Hematopoietic multipotent progenitor cell treated with erythropoietin and hydrocortisone succinate and interleukin-3 and kit ligand, for 17 days (in vitro differentiated cells): ENCODE measurements at places on chromosomes 6 and 20.

DNA sequence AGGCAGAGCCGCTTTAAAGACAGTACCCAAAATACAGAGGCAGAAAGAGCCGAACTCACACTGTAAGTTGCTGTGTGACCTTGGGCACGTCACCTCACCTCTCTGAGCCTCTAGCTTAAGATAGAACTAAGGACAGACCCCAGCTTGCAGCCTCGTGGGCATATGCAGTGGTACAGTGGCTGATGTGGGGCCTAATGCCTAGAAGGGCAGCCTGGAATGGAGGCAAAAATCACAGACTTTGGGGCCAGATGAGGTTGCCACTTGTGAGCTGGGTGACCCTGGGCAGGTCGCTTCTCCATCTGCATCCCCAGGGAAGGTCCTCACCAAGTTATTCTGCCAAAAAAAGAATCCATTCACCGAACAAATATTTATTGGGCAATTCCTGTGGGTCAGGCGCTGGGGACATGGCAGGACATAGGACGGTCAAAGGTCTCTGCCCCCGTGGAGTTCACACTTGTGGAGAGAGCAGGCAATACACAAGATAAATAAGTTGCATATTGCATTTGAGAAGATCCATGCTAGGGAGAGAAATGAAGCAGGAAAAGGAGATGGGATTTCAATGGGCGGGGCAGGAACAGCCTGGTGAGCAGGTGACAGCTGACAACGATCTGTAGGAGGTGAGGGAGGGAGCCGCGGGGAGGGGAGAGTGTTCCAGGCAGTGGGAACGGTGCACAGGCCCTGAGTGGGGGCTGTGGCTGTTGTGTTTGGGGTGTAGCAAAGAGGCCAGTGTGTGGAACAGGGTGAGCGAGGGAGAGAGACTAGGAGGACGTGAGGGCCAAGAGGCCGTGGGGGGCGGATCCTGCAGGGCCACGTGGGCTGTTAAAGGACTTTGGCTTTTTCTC lies 115.2 kb downstream of the CEBPB start:
- DNase-seq: no peak

GRCh38 chr20:57408131-57408530 lies 16.9 kb downstream of the RBM38 start:
- DNase-seq: peak; percentile 29

DNA sequence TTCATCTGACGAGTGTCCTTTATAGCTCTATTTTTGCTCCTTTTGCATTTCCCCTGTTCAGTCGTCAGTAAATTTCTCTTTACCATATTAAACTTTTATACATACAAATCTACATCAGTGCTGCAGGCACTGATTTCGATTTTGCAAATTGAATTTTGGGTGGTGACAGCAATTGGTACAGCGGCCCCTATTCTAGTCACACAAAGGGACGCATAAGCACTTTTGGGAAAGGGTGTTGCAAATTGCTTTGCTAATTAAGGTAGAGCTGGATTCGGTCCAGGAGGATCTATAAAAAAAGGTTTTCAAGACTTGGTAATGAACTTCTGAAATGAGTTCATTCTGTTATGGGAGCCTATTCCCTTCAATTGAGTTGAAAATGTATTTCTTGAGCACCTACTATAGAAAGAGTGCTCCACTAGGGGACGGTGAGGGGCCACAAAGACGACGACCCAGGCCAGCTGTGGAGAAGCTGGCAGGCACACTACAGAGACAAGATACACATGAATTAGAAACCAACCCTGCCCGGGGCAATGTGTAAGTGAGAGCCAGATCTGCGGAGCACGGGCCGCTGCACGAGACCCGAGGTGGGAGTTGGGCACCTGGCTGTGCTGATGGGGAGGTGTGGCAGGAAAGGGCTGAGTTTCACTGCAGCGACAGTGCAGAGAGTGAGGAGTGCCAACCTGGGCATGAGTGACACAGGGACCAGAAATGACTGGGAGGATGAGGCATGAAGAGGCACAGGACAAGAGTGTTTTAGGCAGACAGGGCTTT lies 5.4 kb downstream of the UQCC2 start:
- DNase-seq: no peak

GRCh38 chr6:7137335-7138045 lies 29.7 kb downstream of the RREB1 start:
- peak; percentile 69 for DNase-seq
